Activated CD4-positive, alpha-beta T cell treated with anti-CD3 and anti-CD28 coated beads for 1 hour (primary cell): ENCODE measurements at places on chromosomes 5 and 9.

- DNase-seq: no peak
Measured at GRCh38 chr9:127201731-127202130, 62.8 kb upstream of the GARNL3 start.

GRCh38 chr9:85425153-85425611, 316.6 kb downstream of the AGTPBP1 start:
- DNase-seq: no peak

DNA sequence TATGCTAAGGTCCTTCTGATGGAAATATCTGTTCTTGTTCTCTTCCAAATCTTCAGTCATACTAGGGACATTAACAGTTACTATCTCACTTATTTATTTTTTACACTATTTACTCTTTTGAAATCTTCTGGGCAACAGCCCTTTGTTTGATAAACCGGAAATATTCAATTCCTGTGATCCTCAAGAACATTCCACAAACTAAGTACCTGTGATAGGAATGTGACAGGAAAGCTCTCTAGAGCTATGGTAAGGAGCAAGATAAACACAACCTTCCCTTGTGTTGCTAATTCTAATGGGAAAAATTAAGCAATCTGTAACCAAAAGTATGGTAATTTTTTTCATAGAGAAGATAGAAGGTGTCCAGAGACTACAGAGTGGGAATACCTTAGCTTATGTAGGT, 22.0 kb upstream of the ANKRD34B start:
- no peak for DNase-seq

DNA sequence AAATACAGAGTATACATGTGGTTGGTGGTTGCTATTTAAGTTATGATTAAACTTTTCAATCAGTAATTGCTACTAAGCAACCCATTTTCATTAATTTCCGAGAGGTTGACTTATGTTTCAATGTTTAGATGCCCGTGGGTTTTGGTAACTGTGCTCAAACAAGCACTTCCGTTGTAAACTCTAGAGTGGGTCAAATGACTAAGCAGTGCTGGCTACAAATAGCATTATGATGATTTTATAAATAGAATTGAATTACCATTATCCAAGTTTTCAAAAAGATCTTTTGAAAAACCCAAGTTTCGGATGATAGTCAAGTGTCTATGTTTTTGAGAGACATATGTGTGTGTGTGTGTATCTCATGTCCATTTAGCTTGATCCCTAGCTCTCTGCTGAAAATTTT, 2369.4 kb upstream of the ACO1 start:
- no peak for DNase-seq
